GM13977 (cell line): ENCODE measurements at places on chromosomes 2 and 18.

DNA sequence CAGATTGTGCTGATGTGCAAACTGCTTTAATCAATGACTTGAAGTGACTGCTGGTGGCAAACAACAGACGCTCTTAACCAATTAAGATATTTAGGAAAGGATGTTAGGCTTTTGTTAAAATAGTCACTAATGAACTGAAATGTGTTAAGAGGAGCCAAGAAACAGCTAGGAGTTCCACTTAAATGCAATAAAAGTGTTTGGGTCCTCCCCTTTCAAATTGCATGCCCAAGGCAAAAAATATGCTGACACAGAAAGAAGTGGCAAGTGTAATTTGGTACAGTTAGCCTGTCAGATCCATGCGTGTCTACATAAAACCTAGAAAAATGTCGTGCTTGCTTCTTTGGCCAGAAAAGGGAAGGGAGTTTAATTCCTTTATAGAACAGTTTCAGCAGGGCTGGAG is 61.9 kb downstream of the XRCC5 start:
- DNase-seq: no peak

DNA sequence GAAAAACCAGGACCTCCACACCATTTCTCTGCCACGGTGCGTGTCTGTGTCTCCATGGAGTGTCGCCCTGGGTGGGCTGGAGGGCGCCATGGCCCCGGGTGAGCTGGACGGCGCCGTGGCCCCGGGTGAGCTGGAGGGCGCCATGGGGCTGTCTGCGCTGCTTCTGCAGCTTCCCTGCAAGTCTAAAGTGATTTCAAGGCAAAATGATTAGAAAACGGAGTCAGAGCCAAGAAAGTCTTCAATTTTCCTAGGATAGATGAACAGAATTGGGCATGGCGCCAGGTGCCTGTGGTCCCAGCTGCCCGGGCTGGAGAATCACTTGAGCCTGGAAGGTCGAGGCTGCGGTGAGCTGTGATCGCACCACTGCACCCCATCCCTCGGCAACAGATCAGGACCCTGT is 27.7 kb upstream of the NFATC1 start:
- no peak for DNase-seq

GRCh38 chr2:75367401-75367800 is 168.1 kb upstream of the TACR1 start:
- no peak for DNase-seq

GRCh38 chr2:226763320-226763719 is 36.3 kb downstream of the IRS1 start:
- no peak for DNase-seq

DNA sequence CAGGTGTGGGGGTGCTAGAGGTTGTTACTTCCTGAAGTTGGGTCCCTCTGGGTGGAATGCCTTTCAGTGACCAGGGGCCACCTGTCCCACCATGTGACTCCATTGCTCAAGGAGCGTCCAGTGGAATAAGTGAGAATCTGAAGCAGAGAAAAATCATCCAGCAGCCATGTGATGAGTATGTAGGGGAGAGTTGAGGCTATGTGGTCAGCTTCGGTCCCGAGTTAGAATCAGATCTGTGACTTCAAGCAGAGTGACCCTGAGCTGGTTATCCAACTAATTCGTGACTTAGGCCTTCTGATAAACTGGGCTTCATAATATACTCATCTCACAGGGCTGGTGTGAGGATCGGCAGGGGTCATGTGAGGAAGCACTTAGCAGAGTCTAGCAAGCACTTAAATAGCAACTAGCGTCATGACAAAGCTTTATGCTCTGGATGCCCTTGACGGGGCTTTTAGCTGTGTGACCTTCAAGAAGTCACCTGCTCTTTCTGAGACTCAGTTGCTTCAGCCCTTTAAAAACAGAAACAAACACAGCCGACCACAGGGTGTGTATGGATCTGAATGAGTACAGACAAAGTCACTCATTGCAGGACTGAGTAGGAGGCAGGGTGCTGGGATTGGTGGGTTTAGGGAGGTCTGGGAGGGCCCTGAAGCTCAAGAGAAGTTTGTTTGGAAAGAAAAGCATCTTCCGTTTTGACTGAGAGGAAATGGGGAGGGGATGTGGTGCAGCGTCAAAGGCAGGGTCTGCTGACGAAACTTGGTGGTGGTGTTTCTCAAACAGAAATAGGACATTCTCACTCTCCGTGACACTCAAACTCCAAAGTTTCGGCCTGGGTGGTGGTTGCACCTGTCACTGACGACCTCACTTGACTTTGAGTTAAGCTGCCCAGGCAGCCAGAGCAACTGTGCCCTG is 264.0 kb upstream of the CXCR4 start:
- DNase-seq: peak; percentile 49

DNA sequence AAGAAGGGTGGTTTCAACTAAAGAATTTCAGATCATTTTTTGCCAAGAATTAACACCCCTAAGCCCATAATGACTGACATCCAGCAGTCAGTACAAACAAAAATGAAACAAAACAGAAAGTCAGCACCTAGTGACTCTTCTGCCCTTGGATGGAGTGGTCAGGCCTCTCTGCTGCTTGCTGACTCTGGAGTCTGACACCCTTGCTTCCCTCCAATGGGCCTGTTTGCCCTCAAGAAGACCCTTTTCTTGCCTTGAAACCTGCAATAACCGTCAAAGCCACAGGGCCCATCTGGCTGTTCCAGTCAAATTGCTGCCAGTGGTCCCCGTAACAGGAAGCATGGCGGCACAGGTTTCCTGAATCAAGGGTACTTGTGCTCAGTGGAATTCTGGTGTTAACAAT is 27.2 kb upstream of the CYTIP start:
- DNase-seq: peak; percentile 15

- DNase-seq: no peak
Measured at GRCh38 chr2:12965540-12966269, 249.0 kb downstream of the TRIB2 start.

DNA sequence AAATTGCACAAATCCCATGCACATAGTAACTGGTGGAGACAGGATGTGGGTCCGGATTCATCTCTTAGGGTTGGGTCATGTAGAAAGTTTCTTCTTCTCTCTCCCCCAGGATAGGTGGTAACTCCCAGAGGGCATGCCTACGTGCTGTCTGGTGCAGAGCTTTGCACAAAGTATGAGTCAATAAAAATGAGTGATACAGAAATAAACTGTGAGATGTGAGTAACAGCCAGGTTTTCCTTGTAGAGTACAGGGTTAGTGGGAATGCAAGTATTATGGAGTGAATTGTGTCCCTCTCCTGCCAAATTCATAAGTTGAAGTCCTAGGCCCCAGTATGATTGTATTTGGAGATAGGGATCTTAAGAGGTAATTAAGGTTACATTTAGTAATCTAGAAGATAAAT is 289.4 kb downstream of the ALK start:
- no peak for DNase-seq

DNA sequence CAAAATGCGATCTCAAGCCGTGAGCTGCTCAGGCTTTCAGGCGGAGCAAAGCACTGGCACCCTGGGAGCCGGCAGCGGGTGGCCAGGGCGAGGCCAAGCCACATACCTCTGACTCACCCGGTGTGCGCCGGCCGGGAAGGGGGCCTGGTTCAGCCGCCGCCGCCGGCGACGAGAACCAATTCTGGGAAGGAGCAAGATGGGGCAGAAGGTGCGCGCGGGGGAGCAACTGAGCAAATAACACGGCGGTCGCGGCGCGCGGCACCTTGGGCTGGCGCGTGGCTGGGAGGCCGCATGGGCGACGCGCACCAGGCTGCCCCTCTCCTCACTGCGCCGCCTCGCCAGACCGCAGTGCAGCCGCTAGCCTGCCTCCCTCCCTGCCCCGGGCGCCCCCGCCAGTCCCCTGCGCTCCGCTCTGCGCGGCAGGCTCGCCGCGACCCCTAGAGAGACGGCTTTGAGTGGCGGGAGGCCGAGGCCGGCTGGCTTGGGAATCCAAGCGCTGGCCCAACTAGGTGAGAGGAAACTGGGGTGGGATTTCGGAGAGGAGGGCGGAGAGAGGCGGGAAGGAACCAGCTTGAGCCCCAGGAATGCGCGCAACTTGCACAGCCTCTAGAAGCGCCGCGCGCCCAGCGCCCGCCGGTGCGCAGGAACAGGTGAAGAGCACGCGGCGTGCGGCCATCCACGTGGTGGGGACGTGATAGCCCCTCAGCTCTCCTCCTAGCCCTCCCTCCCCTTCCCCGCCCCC is 3.2 kb downstream of the NRP2 start:
- no peak for DNase-seq

- no peak for DNase-seq
Measured at GRCh38 chr2:86036669-86037138, 69.0 kb downstream of the POLR1A start.

DNA sequence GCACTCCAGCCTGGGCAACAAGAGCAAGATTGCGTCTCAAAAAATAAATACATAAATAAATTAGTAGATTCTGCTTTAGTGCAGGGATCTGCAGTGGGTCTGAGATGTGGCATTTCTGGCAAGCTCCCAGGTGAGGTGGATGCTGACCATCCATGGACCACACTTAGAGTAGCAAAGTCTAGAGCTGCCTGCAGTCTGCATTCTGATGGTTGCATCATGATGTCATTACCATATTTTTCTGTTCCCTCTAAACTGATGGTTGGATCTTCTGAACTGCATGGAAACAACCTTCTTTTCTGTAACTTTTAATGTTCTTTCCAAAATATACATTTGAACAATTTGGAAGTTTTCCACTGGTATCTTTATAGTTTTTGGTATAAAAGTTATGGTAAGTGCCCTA is 42.9 kb downstream of the MYL12B start:
- no peak for DNase-seq

- no peak for DNase-seq
Measured at GRCh38 chr2:238351315-238351714, 31.0 kb downstream of the TRAF3IP1 start.

GRCh38 chr2:200373973-200374416 is 67.5 kb downstream of the SPATS2L start:
- peak; percentile 45 for DNase-seq

DNA sequence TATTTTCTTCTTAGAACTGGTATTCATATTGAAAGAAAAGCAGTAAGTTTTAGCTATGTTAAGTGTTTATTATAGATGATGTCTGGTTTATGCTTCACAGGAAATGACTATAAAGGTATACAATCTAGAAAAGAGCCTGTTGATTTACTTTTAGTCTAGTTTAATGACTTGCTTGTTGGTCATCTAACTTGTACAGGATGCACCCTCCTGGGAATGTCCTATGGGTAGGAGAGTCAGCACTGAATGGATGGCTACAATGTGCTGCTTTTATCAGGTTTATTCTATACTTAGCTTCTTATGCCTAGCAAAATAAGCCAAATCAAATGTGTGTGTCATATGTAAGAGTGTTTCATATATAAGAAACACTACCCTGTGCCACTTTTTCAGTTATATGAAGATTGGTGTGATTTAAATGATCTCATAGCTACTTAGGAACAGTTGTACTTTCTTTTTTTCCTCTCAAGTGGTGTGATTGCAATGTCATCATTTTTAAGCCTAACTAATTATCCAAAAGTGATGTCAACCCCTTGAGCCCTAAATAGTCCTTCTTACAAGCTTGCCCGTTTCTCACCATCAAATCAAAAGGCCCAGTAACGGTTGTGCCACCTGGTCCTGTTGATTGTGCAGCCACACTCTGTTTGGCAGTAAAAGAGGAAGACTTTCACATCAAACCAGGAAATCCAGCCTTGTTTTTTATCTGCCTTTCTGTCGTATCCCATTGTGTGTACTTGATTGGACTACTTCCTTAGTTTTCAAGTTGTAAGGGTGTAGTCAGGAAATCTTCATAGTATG is 176.0 kb downstream of the DIS3L2 start:
- DNase-seq: no peak

DNA sequence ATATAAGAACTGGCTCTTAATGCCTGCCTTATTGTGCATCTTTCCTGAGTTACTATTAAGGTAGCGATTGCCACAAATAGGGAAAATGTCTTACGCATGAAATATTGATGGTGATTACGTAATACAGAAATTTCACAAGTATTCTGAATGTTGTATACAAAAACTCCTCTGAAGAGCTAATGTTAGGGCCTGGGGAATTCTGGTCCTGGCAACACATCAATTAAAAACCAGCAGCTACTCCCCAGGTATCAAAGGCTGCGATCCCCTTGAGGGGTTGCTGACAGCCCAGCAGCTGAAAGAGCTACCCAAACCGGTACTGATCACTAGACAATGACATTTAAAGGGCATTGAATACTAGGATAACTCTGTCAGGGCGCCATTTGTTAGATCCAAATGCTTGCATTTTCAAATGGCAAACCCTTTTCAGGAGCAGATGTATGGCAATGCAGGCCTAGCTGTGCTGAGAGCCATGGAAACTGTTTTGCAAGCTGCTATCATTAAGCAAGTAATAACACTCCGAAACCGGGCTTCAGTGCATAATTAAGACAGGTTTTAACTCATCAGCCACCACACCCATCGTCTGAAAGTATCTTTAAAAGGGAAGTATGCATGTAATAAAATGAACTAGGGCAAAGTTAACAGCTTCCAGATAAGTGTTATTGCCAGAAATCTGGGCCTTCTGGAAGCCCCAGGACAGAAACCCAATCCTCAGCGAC is 78.4 kb downstream of the CLHC1 start:
- DNase-seq: no peak

- DNase-seq: peak; percentile 55
Measured at GRCh38 chr18:11324956-11325882, 175.8 kb upstream of the PIEZO2 start.

DNA sequence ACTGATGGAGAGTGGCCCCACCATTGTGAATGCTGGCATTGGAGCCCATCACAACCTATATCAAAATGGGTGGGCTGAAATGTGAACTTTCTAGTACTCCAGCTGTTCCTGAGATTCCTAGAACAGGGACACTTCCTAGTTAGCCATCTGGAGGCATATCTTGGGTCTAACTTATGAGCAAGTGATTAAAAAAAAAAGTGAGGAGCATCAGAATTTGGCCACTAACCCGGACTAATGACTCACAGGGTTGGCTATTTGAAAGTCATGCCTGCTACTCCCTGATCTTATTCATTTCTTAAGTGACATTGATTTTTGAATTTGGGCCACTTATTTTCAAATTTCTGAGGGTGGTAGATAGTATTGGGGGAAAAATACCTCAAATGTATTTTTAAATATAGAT is 216.6 kb downstream of the HRH4 start:
- no peak for DNase-seq

DNA sequence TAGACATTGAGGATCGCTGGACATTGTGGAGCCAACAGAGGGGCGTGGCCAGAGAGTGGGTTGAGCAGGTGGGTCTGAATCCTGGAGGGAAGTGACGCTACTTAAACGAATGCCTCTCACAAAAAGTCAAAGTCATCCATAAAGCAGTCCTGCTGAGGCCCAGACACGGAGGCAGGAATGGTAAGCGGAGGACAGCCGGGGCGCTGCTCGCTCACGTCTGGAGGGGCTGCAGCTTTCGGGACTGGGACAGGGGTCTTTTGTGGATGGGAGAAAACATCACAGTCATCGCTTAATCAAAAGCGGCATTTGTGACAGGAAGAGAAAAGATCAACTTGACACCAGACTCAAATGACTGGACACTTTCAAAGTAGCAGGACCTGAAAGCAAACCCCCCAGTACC is 88.4 kb downstream of the PTGR3 start:
- no peak for DNase-seq

- no peak for DNase-seq
Measured at GRCh38 chr2:236075802-236076201, 92.4 kb downstream of the GBX2 start.

DNA sequence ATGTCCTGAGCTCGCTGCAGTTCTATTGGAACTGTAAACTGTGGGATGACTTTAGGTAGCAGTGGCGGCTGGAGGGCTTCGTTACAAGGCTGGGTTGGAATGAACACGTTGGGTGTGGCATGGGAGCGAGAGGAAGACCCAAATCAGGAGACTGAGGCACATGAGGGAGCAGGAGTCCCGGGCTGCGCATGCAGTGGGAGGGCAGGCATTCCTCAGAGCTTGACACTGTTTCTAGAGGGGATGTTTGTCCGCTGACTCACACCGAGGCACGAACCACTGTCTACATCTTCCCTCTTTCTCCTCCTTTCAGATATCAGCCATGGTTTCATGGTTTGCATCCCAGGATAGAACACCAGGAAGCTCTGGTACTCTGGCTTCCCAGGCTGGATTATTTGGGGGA is 40.6 kb upstream of the LAMA1 start:
- DNase-seq: no peak
